Germinal center (tissue), 1 donor: ENCODE measurements at places on chromosomes 12 and 14.

GRCh38 chr12:50788561-50788960, 24.7 kb downstream of the ATF1 start:
- no peak for DNase-seq

DNA sequence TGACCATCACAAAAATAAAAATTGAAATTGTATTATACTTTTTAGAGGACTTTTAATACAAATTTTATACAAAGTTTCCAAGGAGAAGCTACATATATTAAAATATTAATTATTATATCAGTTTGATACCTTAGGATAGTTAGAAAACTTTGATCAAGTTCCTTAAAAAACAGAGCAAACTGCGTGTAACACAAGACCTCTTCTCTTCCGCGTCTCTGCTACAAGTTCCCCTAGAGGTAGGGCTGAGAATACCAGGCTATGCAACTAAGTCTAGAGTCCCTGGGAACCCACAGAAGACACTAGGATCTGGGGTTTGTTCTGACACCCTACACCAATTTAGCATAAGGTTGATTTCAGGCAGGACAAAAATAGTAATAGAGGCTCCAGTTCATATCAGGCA, 319.0 kb downstream of the FOXG1 start:
- DNase-seq = no peak

- DNase-seq = peak; percentile 33
Observed at GRCh38 chr12:112979041-112979680, 842 bp downstream of the OAS2 start.

DNA sequence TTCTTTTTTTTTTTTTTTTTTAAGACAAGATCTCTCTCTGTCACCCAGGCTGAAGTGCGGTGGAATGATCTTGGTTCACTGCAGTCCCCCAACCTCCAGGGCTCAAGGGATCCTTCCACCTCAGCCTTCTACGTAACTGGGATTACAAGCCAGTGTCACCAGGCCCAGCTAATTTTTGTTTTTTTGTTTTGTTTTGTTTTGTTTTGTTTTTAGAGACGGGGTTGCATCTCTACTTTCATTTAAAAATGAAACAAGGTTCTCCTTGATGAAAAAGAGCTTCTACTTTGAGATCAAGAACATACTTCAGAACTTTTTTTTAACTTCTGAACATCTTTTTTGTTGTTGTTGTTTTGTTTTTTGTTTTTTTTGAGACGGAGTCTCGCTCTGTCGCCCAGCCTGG, 121.7 kb upstream of the PRB2 start:
- no peak for DNase-seq

- no peak for DNase-seq
Observed at GRCh38 chr12:2003676-2004112, 563 bp downstream of the DCP1B start.

DNA sequence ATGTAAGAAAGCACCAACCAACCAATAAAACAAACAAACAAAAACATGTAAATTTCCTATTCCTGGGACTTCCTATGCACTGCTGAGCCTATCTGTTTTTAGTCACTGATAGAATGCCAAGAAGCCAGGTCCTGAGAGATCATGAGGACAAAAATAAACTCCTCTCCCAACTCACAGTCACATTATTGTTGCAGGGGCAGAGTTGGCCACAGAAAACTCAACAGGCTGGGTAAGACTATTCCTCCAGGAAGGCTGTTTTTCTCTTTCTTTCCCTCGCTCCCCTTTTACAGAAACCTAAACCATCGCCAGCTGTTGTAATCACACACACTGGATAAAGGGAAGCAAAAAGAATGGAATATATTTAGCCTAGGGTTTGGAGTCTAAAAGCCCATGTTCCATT, 55.8 kb upstream of the METAP2 start:
- no peak for DNase-seq

- no peak for DNase-seq
Observed at GRCh38 chr12:5900533-5901205, 44.4 kb downstream of the ANO2 start.

DNA sequence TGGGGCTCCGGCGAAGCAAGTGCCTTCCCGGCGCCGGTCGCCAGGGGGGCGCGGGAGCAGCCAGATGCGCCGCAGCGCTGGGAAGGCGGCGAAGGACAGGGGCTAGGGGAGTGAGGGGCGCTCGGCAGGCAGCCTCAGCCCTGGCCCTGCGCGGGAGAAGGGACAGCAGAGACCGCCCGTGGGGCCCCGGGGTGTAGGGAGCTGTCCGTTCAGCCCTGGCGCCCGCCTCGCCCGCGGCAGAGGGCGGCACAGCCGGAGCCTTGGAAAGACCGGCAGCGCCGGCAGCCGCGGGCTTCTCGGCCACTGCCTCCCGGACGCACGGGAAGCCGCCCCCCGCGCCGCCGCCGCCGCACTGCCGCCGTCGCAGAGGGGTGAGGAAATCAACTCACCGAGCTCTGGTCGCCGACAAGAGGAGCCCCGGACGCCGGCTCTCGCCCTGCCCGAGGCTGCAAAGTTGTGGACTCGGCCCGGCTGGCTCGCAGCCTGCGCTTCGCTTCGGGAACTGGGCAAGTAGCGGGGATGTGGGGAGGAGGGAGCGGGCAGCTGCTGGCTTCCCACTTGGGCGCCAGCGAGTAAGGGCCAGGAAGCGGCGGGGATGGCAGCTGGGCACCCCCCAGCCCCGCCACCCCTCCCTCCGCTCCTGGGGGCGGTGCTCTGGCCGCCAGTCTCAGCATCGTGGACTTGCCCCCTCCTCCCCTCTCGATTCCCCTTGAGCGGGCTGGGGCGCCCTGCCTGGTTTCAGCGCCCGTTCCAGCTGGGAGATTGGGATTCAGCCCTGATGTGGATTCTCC, at the start of gene ZDHHC22:
ZDHHC22 (minus strand) TSS at position 578 of the 791 bp plus-strand sequence. CDS start 2,053 bp downstream, outside the sequence.
- peak; percentile 60 for DNase-seq

- DNase-seq = no peak
Observed at GRCh38 chr12:82290415-82290814, 67.8 kb downstream of the CCDC59 start.

DNA sequence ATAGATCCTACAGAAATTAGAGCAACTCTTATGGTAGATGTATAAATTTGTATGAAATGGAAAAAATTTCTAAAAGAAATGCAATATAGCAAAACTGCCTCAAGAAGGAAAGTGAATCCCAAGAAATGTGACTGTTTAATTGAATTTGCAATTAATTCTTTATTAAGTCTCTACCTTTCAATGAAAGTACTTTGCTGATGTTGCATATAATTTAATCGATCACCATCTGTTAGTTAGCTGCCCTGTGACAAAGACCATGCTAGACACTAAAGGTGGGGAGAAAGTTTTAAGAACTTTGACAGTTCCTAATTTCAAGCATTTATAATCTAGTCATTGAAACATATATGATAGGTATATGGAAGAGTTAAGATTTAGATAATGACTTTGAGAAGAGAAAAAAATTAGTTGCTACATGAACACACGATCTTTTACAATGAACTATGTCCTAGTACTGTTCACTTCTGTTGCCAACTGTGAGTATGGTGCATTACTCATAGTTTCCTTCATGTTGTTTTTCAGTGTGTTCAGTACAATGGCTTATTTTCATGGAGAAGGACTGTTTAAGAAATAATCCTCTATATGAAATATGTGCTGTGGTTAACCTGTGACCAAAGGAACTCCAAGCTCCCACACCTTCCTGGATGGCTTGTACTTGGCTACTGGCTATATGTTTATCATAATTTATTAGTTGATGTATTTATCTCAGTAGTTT, 128.4 kb downstream of the METTL25 start:
- no peak for DNase-seq

GRCh38 chr12:119835068-119835467, 42.1 kb downstream of the CIT start:
- DNase-seq = no peak

DNA sequence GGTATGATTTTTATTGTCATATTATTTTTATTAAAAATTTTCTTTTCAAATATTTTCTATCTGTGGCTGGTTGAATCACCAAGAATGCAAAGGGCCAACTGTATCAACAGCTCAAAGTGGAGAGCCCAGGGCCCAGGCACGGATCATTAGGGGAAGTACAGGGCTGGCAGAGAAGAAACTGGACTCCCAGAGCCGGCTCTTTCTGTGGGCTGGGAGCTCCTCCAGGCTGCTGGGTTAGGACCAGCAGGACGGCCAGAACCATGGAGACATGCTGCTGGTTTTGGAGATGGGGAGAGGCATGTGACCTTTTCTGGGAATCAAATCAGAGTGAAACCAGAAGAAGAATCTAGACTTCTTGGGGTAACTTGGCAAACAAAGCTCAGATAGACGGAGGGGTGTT, 220.5 kb downstream of the CACNA1C start:
- no peak for DNase-seq

DNA sequence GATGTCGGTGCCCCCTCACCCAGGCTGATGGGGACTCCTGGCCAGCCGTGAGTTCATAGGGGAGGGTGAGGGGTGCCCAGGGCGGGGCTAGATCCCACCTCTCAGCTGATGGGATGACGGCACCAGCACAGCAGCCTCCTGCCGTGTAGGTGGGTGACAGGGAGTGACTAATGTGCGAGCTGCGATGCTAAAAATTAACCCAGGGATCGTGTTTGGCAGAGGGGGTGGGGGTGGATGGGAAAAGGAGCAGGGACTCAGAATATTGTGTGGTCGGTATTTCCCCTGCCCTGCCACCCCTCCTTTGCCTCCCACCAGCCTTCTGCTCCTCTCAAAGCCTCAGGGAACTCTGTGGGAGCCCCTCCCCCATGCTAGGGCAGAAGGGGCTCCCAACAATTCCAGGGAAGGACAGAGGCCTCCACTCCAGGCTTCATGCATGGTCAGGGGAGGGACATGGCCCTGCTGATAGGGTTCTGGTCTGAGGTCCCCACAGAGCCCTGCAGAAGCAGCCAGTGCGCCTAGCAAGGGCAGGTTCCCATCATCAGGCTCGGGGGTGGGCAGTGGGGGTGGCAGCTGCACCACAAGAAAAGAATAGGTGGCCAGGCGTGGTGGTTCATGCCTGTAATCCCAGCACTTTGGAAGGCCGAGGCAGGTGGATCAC, 12.5 kb downstream of the TAMALIN start:
- DNase-seq = no peak

GRCh38 chr12:132238488-132238854, 90.9 kb downstream of the GALNT9 start:
- DNase-seq = no peak
